CD4-positive, alpha-beta memory T cell (primary cell): ENCODE measurements at places on chromosomes 7 and 10.

DNA sequence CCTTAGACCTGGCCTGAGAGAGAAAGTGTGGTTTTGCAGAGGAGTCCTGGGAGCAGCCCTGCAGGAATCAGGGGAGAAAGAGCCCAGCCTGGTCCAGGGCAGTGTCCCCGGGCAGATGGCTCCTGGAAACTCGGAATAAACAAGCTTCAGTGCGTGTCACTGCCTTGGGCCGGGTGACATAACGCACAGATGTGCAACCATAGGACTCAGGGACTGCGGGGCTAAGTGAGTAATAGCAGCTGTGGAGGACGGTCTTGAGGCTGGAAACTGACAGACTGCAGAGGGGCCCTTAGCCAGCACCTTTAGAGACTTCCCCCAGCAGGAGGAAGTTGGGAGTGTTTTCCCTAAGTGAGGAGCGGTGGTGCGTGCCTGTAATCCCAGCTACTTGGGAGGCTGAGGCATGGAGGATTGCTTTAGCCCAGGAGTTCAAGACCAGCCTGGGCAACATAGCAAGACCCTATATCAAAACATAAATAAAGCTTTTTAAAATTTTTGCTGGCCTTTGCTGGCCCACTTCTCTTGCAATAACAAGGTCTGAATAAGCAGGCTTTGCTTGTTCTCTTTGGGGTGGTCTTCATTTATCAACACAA, 5.3 kb upstream of the CLIP2 start:
- DNase-seq = no peak

- no peak for DNase-seq
Measured at GRCh38 chr7:102396710-102397019, 502 bp downstream of the PRKRIP1 start.

- no peak for DNase-seq
Measured at GRCh38 chr10:21737106-21737505, 203.1 kb downstream of the MLLT10 start.

DNA sequence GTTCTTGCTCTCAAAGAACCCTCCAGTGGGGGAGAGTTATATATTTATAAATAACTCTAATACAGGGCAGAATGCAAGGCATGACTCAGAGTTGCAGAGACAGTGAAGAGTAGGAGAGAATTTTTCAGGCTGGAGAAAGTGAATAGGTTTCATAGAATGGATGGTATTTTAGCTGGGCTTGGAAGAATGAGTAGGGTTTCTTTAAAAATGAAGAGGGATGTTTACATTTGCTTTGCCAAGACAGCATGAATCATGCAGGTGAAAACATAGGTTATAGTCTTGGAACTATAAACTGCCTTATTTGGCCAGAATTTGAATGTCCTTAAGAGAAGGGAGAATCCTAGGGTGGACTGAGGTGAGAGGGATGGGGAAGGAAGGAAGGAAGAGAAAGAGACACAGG, 124.8 kb downstream of the CPED1 start:
- no peak for DNase-seq

DNA sequence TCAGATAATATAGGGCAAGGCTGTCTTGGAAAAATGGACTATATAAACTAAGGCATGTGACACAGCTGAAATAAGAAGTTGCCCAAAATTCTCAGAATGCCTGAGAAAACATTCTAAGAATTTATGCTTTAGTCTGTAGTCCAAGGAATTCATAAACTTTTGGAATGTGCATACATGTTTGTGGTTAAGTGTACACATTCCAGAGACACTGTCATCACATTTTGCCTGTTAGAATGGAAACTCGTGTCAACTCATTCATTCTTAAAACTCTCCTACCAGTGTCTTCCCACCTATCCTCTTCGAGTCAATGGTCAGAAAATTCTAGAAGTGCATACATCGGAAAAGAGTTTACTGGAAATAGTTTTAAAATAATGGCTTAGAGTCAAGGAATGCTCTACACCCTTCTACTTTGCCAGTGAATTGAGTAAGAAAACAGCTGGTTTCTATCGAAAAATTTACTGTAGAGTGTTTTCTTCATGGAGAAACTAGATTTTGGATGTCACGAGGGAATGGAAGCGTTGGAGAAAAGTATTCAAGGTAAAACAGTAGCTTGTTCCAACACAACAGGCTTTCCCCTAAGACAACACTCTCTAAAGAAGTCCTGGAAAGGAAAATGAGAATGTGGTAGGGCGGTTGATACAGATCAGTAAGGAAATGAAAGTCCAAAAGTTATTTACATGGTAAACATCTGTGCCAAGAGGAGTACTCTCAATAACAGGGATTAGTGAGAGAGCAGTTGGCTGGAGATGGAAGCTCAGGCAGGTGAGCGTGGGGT, 1177.6 kb upstream of the C7orf33 start:
- no peak for DNase-seq

DNA sequence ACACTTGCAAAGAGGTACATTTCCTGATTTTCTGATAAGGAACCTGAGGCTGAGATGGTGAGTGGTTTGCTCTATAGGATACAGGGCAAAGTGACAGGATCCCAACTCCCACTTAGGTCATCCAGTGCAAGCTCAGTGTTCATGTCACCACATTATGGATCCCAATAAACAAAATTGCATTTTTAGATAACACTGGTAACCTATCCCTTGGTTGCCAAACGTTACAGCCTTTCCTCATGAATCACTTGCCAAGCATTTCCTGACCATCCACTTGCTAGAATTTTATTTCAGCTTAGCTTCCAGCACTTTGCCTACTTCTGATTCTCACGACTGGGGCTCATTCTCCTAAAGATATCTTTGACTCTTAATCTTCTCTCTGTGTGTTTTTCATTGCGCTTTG, 131.4 kb upstream of the ODAD2 start:
- DNase-seq = no peak

- no peak for DNase-seq
Measured at GRCh38 chr7:36838616-36839225, 114.4 kb upstream of the AOAH start.

DNA sequence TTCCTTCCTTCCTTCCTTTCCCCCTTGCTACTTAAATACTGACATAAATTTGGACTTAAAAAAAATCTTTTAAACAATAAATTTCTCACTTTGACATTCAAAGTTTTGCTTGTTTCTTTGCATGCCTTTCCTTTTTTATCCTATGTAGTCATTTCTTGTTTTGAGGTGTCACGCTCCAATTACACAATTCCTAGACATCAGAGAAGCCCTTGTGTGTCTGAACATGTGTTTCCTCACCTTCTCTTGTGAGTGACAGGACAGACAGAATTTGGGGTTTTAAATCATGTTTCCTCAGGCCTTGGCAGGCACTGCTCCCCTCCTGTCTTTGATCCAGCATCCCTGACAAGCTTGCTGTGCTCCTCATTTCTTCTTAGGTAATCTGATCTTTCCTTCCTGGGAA, 91.3 kb downstream of the CYTH3 start:
- no peak for DNase-seq

DNA sequence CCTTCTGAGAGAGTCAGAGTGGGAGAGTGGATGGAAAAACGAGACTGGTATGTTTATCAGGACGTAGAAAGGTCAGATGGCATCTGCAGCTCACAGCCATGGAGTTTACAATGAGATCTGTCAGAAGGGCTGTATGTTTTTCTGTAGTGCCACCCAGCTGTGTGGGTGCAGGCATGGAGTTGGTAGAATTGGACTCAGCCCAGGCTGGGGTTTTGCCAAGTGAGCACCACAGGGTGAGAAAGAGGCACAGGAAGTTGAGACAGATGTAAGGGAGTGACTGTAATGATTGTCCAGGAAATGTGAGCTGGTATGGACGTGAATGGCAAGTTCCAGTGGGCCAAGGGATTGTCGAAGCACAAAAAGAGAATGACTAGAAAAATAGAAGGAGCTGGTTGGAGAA, 9.1 kb upstream of the ZYX start:
- DNase-seq = peak; percentile 46
